ENCODE measurements at places on chromosomes 6 and 20.

DNA sequence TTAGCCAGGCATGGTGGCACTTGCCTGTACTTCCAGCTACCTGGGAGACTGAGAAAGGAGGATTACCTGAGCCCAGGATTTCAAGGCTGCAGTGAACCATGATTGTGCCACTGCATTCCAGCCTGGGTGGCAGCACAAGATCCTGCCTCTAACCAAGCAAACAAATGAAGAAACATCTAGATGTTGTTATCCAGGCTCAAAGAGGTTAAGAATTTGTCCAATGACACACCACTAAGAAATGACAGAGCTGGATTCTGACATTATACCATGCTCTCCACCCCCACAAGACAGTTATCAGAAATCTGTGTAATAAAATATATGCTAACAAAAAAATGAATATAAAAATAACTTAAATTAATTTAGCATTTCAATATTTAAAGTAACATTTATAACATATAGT is 925.5 kb upstream of the SLC35B3 start:
- no peak for DNase-seq

GRCh38 chr6:25655723-25656122 is 3.7 kb downstream of the SCGN start:
- no peak for DNase-seq

DNA sequence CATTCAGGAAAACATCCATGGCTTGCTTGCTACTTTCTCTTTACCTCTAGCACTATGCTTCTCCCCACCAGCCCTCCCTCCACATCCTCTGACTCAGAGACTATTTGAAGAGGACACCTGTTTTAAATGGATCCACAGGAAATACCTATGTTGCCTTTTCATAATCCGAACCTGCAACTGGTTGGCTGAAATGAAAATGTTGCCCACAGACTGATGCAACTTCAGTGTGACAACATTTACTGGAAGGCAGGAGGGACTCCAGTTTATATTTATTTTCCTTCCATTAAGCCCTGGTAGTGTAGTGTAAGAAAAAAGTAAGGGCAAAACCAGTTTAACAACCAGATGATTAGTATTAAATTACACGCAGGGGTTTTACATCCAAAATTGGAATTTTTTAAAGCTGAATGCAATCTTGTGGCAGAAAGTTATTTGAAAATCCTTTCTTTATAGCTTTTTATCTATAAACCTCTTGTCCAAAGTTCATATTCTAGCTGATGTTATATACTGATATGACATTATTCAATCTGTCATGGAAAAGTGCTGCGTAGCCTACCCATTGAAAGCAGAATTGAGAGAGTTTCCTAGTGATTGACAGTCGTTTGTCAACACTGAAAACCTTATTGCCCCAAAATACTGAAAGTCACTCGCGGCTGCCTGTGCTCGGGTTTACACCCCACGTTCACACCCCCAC is 881 bp upstream of the AIG1 start:
- no peak for DNase-seq

- DNase-seq = no peak
These were observed 25.9 kb downstream of the TAF4 start for GRCh38 chr20:62039738-62040137.

- DNase-seq = no peak
These were observed 48.8 kb upstream of the CDH22 start for GRCh38 chr20:46357030-46357514.

DNA sequence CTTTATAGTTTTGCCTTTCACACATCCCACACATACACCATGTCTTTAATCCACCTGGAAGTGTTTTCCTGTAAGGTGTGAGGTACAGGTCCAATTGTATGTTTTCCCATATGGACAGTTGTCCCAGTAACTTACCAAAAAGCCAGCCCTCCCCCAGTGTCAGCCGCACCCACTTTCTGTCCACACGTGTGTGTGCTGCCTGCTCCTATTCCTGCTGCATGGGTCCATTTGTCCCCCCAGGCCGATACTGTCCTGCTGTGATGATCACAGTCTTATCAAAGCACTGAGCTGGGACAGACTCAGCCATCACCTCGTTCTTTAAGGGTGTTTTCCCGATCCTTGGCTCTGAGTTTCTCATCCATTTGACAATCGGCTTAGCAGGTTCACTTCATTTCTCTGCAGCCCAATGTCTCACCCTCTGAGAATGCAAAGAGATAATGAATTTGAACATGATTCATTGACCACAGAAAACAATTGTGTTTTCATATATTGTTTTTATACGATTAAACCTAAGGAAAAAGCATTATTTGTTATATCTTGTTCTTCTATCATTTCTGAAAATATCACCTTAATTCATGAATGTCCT is 9.6 kb downstream of the VSX1 start:
- no peak for DNase-seq

- no peak for DNase-seq
These were observed 7.9 kb downstream of the CD164 start for GRCh38 chr6:109374326-109374892.

DNA sequence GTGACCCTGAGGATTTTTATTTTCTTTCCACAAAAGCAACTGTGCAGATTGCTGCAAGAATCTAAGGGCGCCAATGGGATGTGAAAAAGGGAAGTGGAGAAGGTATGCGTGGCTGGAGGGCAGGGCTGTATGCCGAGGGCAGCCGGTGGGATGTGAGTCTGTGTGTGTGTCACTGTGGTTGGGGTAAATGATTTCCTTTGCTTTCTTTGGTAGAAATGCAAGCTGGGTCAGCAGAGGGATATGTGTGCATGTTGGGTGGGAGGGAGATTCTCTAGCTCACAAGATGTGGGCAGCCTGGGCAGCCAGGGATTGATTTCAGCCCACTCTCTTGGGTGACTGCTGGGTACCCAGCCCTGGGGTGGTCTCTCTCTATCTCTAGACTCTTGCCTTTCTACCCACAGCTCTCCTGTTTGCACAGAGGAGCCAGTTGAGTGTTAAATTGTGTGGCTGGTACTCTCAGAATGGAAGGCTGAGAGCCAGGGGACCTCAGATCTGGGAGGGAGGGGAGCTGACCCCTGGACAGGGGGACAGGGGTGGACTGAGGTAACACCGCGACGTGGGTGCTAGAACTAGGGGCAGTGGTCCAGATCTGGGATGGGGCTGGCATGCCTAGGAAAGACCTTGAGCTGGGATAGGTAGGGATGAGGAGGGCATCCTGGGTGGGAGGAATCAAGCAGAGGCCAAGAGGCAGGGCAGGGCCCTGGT is 136.8 kb upstream of the RNF24 start:
- DNase-seq = no peak

- DNase-seq = no peak
These were observed 100.6 kb downstream of the PRDM1 start for GRCh38 chr6:106186714-106187113.

DNA sequence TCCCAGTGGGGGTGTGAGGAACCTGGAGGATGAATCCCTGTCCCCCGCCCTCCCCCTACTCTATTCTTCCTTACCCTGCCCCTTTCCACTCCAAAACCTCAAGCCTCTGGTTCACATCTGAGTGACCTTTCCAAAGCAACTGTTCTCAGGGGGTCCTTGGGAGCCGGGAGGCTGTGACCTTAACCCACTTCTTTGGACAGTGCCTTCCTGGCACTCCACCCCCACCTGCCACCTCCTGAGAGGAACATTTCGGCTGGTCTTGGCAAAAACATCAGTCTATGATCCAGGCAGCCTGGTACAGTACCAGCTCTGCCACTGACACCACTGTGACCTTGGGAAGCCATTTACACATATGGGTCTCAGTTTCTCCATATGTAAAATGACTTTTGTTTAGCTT is 121.7 kb downstream of the MRPL14 start:
- DNase-seq = no peak

DNA sequence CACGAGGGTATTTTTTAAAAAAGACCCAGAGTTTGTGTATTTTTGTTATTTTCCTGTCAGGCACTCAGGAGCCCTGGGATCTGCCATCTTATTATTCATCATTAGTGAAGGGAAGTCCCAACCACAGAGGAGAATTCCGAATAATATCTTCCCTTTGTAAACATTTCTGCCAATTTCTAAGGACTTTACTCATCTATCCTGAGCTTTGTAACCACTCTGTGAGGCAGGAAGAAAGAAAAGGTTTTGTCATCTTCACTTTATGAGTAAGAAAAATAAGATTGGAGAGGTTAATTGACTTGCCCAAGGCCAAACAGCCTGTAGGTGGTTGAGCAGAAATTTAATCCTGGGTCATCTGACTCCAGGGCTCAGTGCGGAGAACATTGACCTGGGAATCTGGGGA is 23.0 kb upstream of the IYD start:
- DNase-seq = no peak

DNA sequence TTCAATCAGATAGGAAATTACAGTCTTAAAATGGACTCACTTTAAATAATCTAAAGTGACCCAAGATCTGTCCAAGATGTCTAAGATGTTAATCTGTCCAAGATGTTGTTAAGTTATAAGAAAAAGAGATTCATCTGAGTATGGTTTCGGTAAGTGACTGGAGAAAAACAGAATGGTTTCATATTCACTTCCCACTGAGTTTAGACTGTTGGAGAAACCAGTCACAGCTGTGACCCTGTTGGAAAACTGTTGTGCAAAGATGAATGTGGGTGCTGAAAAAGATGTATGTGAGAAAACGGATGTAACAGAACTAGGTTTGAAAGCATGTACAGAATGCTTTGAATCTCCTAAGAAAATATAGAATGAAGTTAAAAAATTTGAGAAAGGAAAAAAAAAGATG is 325.9 kb downstream of the COL12A1 start:
- DNase-seq = no peak

DNA sequence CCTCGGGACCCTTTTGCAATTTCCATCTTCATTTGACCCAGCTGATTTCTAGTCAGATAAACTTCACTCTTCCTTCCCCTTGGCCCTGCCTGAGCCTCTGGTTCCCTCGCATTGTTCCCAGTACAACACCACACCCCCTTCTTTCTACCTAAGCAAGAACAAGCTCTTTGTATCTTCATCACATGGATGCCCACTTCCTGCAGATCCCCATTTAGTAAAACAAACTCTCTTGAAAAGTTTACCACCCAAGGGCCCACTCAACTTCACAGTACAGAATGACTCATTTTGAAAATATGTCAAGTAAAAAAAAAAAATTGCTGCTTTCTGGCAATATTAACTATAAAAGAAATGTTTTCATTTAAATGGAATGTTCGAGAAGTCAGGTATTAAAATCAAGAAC is 5.2 kb downstream of the FAXC start:
- DNase-seq = no peak

- peak; percentile 44 for DNase-seq
These were observed 55.7 kb upstream of the TNFAIP3 start for GRCh38 chr6:137811121-137811915.

- DNase-seq = no peak
These were observed 21.8 kb upstream of the NAA20 start for GRCh38 chr20:19995220-19995863.

- DNase-seq = no peak
These were observed 58.0 kb upstream of the SALL4 start for GRCh38 chr20:51860111-51860882.

Measured in T47D (cell line).